ENCODE measurements at places on chromosomes 16 and 17. TPM values are rescaled to one million over a fixed set of nuclear protein-coding genes. Genes with fewer than 3 reads are reported as not detected.

Gene ZSCAN10
- not detected for total RNA-seq

Gene ALDOC
- total RNA-seq = 45.4 TPM

Gene SMG1
- 114 TPM for total RNA-seq

Gene GLIS2
- total RNA-seq = 3.3 TPM

Gene GUCY2D
- 0.08 TPM for total RNA-seq

Gene DPEP2
- total RNA-seq = not detected

Gene TAC4
- total RNA-seq = not detected

Gene PPP1R27
- not detected for total RNA-seq

Gene ECI1
- total RNA-seq = 84.7 TPM

Gene CLEC3A
- not detected for total RNA-seq

Gene PLA2G10
- total RNA-seq = 1.0 TPM

Gene C17orf107
- 4.0 TPM for total RNA-seq

Gene CA7
- total RNA-seq = not detected

Gene HEATR3
- 18.7 TPM for total RNA-seq

Gene OTOP2
- not detected for total RNA-seq
